Activated CD8-positive, alpha-beta memory T cell treated with anti-CD3 and anti-CD28 coated beads, Interleukin-2, amount 10 ng/mL, durations not matched to agents 7 days and 5 days (primary cell): ENCODE measurements at places on chromosomes 1 and 21.

GRCh38 chr1:157137046-157137407 lies 1.2 kb downstream of the ETV3 start:
- no peaks in the 10 kb centered on the region for H3K27me3 ChIP-seq
- peaks cover 48% of the 10 kb centered on the region for H3K36me3 ChIP-seq
- H3K27ac ChIP-seq = peak overlapping the region; percentile 86

DNA sequence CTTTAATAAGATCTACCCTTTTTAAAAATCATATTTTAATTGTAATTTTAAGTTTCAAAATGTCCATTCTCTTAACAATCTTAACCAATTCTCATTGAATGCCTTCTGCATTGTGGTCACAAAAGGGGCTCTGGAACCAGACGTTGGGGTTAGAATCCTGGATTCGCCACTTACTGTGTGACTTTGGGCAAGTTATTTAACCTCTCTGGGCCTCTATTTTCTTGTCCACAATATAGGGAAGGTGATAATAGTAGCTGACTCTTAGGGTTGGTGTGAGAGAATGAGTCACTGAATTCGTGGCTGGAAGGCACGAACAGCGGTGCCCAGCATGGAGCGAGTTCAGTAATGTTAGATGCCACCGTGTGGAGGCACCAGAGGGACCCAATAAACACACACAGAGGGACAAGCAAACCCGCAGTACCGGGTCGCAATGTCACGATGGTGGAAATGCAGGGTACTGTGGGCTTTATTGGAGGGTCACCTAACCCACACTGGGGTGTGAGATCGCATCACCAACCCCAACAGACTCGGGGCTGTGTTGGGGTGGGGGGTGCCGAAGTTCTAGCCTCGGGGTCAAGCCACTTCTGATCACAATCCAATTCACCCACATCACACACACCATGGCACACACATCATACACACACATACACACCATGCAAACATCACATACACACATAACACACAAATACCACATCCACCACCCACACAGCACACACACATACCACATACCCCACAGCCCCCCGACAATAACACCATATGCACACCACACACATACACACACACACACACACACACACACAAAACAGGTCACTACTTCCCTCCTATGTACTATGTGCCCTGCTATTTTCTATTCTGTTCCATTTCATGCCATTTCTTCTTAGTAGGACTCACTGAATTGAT lies 27.0 kb upstream of the IFNAR2 start:
- peaks cover 9% of the 10 kb centered on the region for H3K36me3 ChIP-seq
- peaks cover 36% of the 10 kb centered on the region for H3K4me1 ChIP-seq
- H3K27me3 ChIP-seq = peaks cover 12% of the 10 kb centered on the region
- no peak for DNase-seq
- no peak overlapping the region for H3K27ac ChIP-seq

GRCh38 chr1:223347583-223347982 lies 16.4 kb downstream of the SUSD4 start:
- no peak overlapping the region for H3K4me3 ChIP-seq
- H3K27ac ChIP-seq = no peak overlapping the region
- H3K4me1 ChIP-seq = no peaks in the 10 kb centered on the region
- H3K27me3 ChIP-seq = peaks cover 2% of the 10 kb centered on the region

DNA sequence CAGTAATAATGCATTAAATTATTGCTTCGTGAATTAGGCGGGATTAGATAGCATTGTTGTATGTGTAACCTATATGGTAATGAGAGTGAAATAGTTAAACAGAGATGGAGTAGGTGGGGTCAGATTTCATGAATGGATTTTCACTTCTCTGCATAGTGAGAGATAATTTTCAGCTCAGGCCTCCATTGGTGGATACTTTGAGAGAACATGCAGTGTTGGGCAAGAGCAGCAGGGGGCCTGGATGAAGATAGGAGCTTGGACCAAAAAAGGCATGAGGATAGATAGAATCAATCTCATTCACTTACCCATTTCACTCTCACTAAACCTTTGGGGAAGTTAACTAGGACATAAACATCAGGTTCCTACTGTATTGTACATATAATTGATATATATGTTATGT lies 39.5 kb upstream of the C1orf87 start:
- H3K4me3 ChIP-seq = no peak overlapping the region
- no peak for DNase-seq
- H3K4me1 ChIP-seq = no peaks in the 10 kb centered on the region
- no peak overlapping the region for H3K27ac ChIP-seq
- no peaks in the 10 kb centered on the region for H3K27me3 ChIP-seq
